Spleen (tissue), 13 donors: ENCODE measurements at places on chromosomes 13 and 19.

DNA sequence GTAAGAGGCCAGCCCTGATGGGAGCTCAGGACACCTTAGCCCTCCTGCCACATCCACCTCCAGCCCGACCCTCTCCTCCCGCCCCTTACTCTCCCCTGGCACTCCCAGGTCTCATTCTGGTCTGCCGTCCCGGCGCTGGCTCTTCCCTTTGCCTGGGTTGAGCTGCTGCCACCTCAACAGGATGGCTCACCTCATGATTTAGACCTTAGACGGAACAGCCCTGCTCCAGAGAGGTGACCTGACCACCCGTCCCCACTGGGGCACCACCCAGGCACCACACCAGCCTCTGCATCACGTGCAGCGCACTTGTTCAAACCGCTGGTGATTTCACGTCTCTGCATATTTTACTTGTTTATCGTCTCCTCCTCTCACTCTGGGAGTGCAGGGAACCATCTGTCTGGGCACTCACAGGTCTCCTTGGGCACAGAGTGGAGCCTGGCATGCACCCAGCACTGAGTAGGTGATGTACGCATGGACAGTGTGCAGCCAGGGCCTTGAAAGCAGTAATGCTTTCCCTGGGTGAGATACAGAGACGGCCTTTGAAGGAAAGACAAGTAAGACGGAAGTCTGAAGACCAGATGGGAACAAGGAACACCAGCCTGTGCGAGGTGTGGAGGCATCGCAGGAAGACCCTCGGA lies 183.1 kb downstream of the KATNAL1 start:
- no peak for DNase-seq

GRCh38 chr19:47389150-47389556 lies 30.2 kb downstream of the MEIS3 start:
- DNase-seq = peak; percentile 89

GRCh38 chr13:42377640-42378382 lies 105.9 kb downstream of the AKAP11 start:
- DNase-seq = no peak

DNA sequence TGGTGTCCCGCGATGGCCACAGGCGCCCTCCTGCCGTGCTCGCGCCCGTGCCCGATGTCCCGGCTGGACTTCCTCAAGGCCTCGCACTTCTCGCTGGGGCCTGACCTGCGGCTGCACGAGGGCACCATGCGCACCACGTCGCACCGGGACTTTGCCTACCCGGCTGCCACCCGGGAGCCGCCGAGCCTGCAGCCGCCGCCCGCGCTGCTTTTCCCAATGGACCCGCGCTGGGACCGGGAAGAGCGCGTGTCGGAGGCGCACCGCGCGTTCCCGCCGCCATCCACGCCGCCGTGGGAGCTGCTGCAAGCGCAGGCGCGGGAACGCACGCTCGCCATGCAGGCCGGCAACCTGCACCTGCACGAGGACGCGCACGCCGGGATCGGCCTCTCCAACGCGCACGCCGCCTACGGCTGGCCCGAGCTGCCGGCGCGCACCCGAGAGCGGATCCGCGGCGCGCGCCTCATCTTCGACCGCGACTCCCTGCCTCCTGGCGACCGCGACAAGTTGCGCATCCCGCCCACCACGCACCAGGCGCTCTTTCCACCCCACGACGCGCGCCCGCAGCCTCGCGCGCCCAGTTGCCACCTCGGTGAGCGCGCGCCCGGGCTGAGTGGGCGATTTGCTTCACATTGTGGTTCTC lies 12.1 kb upstream of the PEX11G start:
- DNase-seq = peak; percentile 87

GRCh38 chr19:10846500-10847202 lies 1.6 kb upstream of the C19orf38 start:
- no peak for DNase-seq

DNA sequence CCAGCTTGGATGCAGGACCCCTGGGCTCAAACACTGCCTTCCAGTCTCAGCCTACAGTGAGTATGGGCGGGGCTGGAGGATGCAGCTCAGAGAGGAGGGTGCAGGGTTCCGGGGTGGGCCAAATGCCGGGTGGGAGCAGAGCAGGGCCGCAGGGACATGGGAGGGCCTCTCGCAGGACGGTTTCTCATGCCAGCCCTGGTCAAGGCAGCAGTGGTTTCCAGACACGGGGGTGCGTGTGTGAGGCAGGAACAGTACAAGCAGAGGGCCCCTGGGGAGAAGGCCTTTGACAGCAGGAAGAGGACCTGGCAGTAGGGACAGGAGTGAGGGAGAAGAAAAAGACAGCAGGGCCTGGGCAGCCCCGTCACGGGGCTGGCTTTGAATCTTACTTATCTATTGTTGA lies 34.1 kb downstream of the CRTC1 start:
- DNase-seq = no peak

DNA sequence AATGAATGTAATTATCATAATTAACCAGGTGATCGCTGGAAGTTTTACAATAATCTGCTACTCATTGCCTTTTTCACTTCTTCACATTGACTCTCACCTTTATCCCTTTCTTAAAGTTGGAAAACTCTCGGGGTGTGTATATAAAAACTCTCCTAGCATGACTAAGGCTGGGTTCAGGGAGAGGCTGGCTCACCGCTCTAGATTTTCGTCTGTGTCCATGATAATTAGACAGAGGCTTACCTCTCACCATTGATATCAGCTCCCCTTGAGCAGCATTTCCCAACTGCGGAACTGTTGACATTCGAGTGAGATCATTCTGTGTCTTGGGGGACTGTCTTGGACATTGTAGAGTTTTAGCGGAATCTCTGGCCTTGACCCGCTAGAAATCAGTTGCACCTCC lies 39.4 kb downstream of the NFIX start:
- no peak for DNase-seq

DNA sequence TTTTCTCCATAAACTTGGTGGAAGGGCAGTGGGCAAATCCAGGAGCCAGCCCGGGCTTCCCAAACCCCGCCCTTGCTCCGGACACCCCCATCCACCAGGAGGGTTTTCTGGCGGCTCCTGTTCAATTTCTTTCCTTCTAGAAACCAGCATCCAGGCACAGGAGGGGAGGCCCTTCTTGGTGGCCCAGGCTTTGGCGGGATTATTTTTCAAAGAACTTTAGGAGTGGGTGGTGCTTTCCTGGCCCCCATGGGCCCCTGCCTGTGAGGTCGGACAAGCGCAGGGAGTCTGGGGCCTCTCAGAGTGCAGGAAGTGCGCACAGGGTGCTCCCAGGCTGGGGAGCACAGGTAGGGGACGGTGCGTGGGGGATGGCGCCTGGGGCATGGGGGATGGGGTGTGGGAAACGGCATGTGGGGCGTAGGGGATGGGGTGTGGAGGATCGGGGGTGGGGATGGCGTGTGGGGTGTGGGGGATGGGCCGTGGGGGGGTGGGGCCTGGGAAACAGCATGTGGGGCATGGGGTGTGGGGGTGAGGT lies 396 bp downstream of the F7 start:
- DNase-seq = no peak

GRCh38 chr13:20127562-20128458 lies 33.0 kb downstream of the GJA3 start:
- peak; percentile 82 for DNase-seq

GRCh38 chr13:105778196-105778595 lies 757.3 kb downstream of the EFNB2 start:
- DNase-seq = no peak

DNA sequence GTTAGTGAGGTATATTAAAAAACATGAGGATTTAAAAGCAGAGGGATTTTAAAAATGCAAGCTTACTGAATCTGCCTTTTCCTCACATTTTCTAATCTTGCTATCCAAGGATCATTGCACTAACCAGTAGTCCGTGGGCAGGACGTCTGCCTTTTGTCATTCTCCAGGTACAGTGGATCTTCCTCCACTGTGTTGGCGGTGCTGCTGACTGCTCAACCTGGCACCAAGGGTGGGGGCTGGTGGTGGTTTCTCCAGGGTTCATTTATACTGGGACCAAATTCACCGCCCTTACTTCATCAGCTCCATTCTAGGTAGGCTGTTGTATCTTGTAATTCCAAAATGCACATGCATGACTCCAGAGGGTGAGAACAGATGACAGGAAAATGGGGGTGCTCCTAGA lies 169.3 kb downstream of the STK24 start:
- DNase-seq = no peak

GRCh38 chr13:102912599-102912998 lies 66.8 kb downstream of the ERCC5 start:
- no peak for DNase-seq

DNA sequence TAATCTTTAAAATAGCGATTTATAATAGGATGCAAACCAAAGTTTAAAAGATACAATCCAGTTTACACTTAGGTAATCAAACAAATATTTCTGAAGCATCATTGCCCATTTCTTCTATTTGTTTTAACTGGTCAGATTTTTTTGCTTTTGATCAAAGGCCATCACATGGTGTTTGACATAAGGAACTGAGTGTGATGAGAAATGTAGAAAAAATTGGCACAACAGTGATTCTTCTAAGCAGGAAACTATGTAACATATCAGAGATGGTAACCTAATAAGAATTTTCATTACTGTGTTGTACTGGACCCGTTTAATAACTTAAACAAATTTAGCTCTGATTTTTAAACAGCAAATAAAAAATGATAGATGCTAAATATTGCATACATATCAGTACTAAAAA lies 644.7 kb upstream of the KLF12 start:
- no peak for DNase-seq
